MG63 (cell line): ENCODE measurements at places on chromosomes 7 and 10. TPM values are rescaled to one million over a fixed set of nuclear protein-coding genes. Genes with fewer than 3 reads are reported as not detected.

- DNase-seq = no peak
Observed at GRCh38 chr7:84654273-84654672, 459.7 kb upstream of the SEMA3A start.

- no peak for DNase-seq
Observed at GRCh38 chr7:12504149-12504548, 66.4 kb upstream of the SCIN start.

DNA sequence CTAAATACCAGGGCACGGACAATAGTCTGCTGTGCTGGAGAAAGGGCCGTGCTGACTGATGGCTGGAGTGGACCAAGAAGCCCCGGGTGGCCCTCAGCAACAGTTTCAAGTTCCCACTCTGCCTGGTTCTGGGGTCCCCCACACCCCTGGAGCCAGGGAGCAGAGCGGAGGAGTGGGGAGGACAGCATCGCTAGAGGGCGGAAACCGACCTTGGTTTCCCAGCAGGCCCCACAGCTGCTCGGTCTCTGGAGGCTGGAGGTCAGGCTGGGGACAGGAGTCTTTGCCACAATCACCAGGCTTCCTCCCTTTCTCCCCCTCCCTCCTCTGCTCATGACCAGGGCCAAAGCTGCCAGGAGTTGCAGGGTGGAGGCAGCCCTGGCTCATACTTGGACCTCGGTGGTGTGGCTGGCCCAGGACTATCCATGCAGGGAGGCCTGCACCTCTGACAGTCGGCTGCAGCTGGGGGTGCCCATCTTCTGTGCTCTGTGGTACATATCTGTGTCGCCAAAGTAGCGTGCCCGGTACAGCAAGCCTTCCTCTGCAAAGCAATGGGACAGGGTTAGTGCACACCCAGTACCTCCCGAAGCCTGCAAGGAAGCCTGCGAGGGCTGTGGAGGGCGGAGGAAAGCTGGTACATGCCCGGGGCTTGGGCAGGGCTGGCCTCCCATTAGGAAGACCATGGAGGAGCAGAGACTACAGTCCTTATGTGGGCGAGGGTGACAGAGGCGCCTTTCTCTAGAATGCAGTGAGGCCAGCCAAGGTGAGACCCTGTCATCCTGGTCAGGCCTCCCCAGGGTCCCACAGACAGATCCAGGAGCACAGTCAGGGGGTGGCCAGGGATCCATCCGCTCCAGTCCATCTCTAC is 19.1 kb downstream of the DNAJB12 start:
- no peak for DNase-seq

DNA sequence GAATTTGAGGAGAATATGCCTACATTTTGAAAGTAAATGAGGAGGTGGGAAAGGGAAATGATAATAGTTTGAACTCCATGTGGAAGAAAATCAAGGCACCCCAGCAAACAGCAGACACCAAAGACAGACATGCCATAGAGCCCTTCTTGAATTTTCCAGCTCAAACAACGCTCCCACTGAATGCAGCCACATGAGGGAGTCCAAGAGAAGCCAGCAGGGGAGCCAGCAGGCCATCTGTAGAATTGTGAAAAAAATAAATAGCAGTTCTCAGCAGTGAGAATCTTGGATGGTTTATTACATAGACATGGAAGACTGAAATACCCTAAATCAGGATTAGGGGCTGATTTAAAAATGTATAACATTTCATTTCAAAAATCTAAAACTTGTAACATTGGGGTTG is 1567.3 kb upstream of the LRRTM3 start:
- no peak for DNase-seq

DNA sequence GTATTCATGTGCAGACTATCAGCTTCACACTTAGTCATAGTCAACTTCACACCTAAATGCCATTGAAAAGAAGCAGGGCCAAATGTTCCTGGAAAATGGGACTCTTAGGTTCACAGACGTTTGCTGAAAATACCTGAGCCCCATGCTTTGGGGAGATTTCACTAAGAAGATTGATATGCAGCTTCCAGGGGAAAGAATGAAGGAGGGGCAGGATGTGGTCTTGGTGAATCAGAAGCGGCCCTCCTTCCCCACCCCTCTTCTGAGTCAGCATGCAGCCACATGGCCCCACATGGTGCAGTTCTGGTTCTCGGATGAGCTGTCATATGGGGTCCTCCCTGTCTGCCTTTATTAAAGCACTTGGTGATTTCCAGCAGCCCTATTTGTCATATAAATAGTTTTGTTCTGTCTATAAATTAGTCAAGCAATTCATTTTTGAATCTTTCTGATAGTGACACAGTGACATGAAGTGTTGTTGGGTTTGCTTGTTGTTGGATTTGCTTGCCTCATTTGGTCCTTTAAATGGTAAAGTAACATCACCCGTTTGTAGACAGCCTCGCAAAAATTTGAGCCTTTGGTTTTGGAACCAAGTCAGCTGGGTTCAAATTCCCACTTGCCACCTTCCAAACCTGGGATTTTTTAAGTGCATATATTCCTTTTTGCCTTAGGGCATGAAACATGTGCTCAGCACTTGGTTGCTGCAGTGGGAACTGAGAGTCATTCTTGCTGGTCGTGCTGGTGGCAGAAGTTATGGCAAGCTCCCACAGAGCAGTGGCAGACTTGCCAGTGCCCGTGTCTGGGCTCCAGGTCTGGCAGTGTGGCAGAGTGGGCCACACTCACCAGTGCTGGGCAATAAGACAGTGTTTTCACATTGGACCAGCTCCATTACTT is 68.1 kb upstream of the CDK6 start:
- peak; percentile 88 for DNase-seq

GRCh38 chr7:3977391-3977790 is 676.3 kb downstream of the SDK1 start:
- no peak for DNase-seq

GRCh38 chr7:55158541-55159382 is 139.9 kb downstream of the EGFR start:
- DNase-seq = peak; percentile 74

GRCh38 chr7:100171087-100171681 is 2.8 kb upstream of the GAL3ST4 start:
- DNase-seq = no peak

GRCh38 chr10:25017154-25017590 is 760 bp downstream of the THNSL1 start:
- DNase-seq = no peak

DNA sequence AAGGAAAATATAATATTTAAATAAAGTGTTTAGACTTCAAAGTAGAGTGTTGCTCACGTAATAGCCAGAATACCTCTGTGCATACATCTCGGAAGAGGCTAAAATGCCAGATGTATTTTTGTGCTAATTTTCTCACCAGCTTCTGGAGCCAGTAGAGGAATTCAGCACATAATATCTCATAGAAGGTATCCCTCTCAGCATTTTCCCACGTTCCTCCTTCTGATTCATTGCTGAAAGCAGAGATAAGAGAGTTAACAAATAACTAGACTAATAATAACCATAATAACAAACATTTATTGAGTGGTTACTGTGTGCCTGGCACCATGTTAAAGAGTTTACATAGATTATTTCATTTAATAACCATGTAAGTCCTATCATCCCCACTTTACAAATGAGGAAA is 123.6 kb downstream of the VTI1A start:
- DNase-seq = no peak

DNA sequence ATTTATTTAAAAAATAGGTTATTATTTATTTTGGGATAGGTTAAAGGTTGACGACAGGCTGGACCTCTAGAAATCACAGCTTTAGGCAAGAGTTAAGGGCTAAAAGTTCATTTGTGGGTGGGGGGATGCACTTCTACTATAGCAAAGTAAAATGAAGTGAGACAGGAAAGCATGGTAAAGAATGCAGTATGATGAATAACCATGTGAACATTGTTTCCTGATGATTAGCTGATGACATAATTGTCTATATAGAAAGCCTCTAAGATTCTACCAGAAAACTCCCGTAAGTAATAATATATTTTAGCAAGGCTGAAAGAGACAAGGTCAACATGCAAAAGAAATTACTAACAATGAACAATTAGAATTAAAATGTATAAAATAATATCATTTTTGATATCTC is 25.7 kb upstream of the PRSS37 start:
- DNase-seq = no peak

- peak; percentile 22 for DNase-seq
Observed at GRCh38 chr7:74454021-74454924, 567 bp downstream of the GTF2IRD1 start.

GRCh38 chr7:47990592-47990991 is 11.2 kb upstream of the HUS1 start:
- no peak for DNase-seq

GRCh38 chr10:104253606-104254410 is 884 bp upstream of the GSTO1 start:
- DNase-seq = no peak

DNA sequence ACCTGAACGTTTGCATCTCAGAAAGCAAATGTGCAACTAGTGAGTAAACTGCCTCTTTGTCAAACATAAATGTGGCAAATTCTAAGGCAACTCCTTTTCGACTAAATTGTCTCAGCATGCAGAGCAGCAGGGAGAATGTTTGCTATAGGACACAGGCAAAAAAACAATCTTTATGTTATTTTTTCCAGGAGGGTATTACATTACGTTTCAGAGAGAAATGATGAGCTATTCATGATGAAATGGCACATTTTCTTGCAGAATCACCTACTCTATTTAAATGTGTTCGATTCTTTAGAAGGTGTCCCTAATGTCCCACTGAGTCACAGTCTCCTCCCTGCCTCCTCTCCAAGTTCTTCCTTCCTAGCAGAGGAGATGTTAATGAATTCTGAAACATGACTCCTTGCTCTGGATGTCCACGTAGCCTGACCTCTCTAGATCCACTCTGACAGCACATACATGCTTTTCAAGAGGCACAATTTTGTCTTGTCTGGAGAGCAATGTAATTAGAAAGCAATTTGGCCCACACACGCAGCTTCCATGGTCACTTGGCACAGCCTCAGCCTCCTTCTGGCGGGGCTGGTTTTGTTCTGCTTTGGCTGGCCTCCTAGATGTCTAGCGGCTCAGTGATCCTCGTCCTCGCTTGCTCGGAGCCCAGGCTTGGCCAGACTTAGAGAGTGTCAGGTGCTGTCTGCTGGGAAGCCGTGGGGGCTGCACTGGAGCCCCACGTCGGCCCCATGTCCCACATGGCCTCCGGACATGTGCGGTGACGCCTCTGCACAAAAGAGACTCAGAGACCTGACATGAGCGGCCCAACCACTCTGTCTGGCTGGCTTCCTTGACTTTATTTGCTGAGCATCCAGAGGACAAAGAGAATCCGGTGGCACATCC is 125.7 kb upstream of the ZNF438 start:
- DNase-seq = peak; percentile 62

DNA sequence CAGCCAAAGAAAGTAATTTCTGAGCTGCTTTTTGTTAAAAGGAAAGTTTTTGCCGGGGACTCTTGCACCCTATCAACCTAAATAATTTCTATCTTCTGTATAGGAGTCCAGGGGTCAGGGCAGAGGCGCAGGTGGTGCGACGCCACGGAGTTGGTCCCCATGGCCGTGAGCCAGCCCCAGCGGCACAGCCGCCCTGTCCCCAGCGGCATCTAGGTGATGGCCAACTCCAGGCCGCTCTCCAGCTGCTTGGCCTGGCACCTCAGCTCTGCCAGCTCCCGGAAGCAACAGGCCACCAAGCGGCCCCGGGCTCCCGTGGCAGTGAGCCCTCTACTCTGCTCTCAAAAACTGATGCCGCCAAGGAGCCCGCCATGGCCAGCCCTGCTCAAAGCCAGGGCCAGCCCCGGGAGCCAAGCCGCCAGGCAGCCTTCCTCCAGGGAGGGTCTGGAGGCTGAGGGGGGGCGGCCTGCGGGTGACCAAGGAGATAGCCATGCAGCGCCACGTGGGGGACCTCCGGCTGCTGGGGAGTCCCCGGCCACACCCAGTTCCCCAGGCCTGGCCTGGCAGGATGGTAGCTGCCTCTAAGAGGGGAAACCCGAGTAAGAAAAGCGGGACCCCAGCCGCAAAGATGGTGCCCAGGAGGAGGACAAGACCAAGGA is 22.8 kb upstream of the LANCL2 start:
- no peak for DNase-seq

GRCh38 chr7:90817846-90818245 is 221.7 kb downstream of the CDK14 start:
- DNase-seq = no peak

GRCh38 chr10:34808801-34809745 is 6.0 kb downstream of the PARD3 start:
- no peak for DNase-seq

DNA sequence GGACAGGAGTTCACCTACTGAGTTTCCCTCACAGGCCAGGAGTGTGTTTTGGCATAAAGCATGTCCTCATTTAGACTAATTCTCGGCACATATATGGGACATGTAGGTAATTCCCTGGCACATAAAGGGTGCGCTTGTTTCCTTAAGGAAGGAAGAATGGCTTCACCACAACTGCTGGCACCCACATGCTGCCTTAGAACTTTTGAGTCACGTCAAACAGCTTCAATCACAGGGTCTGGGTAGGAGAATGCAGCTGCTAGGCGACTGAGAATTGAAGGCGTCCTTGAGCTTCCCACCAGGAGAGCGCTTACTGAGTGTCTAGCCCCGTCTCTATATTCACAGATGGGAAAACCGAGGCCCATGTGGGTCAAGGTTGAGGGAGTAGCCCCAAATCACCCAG is 146.1 kb downstream of the CHN2 start:
- no peak for DNase-seq

DNA sequence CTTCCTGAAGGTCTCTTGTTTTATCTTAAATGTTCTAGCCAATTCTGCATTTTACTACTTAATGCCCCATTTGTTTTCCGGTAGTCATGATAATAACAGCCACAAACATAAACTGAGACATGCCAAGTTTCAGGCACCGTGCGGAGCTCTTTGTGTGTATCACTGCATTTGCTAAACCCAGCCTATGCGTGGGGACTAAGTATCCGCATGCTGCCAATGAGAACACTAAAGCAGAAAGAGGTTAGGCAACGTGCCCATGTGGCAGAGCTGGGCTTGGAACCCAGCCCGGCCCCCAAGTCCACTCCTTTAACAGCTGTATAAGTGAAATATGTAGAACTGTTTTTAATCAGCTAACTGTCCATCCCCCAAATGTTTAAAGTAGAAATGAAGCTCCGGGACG is 54.1 kb downstream of the SLIT1 start:
- DNase-seq = peak; percentile 44

- no peak for DNase-seq
Observed at GRCh38 chr7:31110331-31111108, 58.4 kb downstream of the ADCYAP1R1 start.

GRCh38 chr10:33871061-33871956 is 536.8 kb upstream of the NRP1 start:
- DNase-seq = no peak

- DNase-seq = no peak
Observed at GRCh38 chr10:121800146-121800545, 127.7 kb downstream of the ATE1 start.

GRCh38 chr10:52663161-52663560 is 109.4 kb downstream of the MBL2 start:
- DNase-seq = no peak

- no peak for DNase-seq
Observed at GRCh38 chr10:89347701-89348457, 20.1 kb downstream of the IFIT3 start.

- DNase-seq = no peak
Observed at GRCh38 chr7:51144178-51144577, 172.4 kb downstream of the COBL start.

Gene CUX1
- 3.7 and 7.1 TPM in 2 replicates for total RNA-seq

Gene SSBP1
- total RNA-seq = 135 and 212 TPM in 2 replicates

Gene TLX1
- total RNA-seq = not detected in 2 replicates

Gene PLPP4
- total RNA-seq = 3.4 and 13.4 TPM in 2 replicates

Gene FBXL13
- 0.25 and 1.3 TPM in 2 replicates for total RNA-seq

Gene GDF2
- total RNA-seq = not detected in 2 replicates

Gene KAZALD1
- 27.7 and 54.4 TPM in 2 replicates for total RNA-seq

Gene INHBA
- total RNA-seq = 0.07 and 0.56 TPM in 2 replicates

Gene SPDYE8
- total RNA-seq = not detected in 2 replicates
